Activated T-cell treated with anti-CD3 and anti-CD28 coated beads for 4 hours (primary cell): ENCODE measurements at places on chromosomes 3 and 15.

- DNase-seq = no peak
Observed at GRCh38 chr3:33030802-33031201, 66.1 kb downstream of the GLB1 start.

DNA sequence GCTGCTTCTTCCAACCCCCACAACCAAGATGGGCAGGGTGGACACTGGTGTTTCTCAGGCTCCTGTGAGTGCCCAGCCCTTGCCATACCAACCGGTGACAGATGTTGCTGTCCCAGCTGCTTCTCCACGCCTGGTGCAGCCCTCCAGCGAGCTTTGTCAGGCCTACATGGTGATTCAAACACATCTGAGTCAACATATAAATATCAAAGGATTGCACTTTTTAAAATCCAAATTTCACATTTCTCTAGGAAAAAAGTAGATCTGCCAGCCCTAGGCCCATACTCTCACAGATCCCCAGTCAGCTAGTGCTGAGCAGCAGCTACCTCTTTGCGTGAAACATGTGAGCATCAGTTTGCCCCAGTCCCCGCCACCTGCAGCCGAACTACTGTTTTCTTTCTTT lies 52.7 kb downstream of the RPN1 start:
- DNase-seq = no peak

GRCh38 chr3:153250446-153250845 lies 88.4 kb downstream of the RAP2B start:
- DNase-seq = no peak

DNA sequence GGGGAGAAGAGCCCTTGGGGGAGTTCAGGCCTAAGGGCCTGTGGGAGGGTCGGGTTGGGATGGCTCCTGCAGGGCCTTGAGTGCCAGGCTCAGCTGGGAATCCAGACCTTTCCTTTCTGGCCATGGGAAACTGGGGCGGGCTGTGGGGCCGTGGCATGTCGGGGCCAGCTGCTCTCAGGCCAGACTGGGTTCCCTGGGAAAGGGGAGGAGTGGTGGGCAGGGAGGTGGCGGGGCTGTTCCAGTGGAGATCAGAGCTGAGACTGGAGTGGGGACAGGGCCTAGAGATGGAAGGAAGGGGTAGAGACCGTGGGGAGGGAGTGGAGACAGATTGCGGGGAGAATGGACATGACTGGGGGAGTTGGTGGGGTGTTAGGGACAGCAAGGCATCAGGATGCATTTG lies 20.3 kb downstream of the FBLN2 start:
- no peak for DNase-seq

GRCh38 chr3:10332481-10333348 lies 11.8 kb upstream of the SEC13 start:
- DNase-seq = no peak

GRCh38 chr3:107446706-107447105 lies 69.5 kb downstream of the CCDC54 start:
- DNase-seq = no peak

DNA sequence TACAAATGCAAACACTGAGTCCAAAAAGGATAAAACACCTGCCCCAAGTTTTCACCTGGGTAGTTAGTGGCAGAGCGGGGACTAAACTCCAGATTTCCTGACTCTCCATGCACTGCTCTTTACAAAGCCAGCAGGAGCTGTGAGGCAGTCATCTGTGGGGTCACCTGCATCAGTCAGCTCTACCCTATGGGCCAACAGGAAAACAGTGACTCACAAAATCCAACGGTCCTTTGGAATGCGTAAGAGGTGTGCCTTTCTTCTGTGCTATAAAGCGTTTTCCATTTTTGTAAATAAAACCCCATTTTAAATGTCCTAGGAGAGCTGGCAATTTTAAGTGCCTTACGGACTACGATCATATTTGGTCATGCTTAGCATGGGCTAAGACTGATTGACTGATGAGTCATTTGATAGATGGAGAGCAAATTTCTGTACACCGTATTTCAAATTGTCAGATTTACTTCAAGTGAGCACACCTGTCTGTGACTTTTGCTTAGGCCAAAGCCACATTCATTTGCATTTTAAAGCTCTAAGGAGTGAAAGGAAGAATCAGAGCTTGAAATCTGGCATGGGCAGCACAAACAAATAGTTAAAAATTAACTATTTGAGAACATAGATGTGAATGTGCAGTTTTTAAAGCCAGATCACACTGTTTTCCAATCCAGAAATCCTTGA lies 4.4 kb upstream of the COL8A1 start:
- no peak for DNase-seq

- no peak for DNase-seq
Observed at GRCh38 chr3:17030956-17031652, 146.3 kb downstream of the PLCL2 start.

GRCh38 chr3:88220126-88220525 lies 70.4 kb downstream of the C3orf38 start:
- no peak for DNase-seq

- DNase-seq = no peak
Observed at GRCh38 chr3:149975919-149976318, 5.2 kb upstream of the PFN2 start.

DNA sequence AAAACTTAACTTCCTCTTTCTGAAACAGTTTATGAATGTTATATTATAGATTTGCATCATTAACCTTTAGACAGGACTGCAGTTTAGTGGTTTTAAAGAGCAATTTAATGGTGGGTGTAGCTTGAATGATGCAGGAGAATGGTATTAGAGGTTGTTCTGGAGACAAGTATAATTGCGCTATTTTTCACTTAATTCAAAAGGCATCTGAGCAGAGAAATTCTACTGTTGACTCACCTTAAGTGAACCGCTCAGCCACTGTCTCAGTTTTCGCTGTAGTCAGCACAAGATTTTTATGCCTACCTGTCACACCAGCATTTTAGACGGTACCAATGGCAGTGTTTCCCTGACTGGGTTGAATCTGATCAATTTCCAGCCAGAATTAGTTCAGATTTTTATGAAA lies 348.8 kb upstream of the DCBLD2 start:
- no peak for DNase-seq

DNA sequence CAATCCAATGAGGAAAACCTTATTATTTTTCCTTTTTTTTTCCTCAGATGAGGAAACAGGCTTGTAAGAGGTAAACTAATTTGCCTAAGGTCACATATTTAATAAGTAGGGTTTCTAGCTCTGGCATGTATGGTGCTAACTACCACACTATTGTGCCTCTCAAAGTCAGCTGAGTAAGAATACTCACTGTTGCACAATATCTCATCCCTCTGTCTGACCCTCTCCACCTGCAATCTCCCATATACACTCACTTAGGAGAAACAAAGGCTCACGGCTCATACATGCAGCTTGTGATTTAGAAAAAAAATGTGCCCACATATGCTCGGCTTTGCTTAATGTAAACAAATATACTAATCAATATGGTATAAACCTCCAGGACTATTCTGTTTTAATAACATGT lies 10.4 kb upstream of the ARIH1 start:
- DNase-seq = no peak

DNA sequence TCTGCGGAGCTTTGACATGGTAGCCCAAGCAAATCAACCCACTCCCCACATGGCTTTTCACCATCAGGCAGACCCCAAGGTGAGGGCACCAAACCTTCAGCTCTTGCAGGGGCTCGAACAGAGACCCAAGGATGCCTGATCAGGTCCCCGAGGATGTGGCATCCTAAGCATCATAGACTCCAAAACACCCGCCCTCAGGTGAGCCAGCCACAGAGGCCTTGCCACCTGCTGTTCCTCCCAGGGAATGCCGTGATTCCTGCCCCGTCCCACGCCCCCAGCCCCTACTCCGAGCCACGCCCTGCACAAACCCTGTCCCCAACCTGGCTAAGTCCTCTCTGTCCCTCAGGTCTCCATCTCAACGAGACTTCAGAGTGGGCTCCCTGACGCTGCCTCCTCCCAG lies 34.7 kb upstream of the SLC41A3 start:
- DNase-seq = no peak

- no peak for DNase-seq
Observed at GRCh38 chr3:5304188-5304587, 116.7 kb downstream of the EDEM1 start.

- DNase-seq = no peak
Observed at GRCh38 chr15:45790325-45790943, 155.6 kb downstream of the SQOR start.

- DNase-seq = no peak
Observed at GRCh38 chr3:195095704-195096036, 175.3 kb downstream of the XXYLT1 start.

DNA sequence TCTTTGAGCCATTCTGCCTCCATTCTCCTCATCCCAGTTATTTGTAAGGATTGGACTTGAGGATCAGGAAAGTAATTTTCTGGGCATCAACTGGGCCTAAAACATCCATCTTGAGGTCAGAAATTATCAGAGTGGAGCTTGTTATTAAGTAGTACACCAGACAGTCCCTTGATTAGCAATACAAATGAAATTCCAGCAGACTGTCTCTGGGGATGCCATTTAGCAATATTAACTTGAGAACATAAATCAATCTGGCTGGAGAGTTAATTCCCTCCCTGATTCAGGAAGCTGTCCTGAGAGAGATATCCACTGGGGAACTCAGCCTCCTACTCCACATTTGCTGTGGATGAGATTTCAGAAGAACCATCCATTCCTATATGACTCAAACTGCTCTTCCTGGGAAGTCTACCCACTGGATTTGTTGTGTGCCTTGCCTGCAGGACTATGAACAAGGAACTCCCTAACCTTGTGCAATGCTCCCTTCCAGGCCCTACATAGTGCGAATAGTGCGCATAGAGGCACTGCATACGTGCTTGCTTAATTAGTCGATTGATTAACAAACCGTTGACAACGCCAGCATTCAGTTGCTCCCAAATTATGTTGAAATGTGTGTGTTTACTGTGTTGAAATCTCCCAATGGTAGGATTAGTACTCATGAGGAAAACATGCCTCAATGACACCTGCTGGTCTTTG lies 36.1 kb upstream of the MTMR14 start:
- DNase-seq = no peak

- DNase-seq = no peak
Observed at GRCh38 chr3:192239956-192240355, 487.4 kb downstream of the FGF12 start.

GRCh38 chr3:183123891-183124290 lies 24.6 kb upstream of the MCCC1 start:
- DNase-seq = no peak

DNA sequence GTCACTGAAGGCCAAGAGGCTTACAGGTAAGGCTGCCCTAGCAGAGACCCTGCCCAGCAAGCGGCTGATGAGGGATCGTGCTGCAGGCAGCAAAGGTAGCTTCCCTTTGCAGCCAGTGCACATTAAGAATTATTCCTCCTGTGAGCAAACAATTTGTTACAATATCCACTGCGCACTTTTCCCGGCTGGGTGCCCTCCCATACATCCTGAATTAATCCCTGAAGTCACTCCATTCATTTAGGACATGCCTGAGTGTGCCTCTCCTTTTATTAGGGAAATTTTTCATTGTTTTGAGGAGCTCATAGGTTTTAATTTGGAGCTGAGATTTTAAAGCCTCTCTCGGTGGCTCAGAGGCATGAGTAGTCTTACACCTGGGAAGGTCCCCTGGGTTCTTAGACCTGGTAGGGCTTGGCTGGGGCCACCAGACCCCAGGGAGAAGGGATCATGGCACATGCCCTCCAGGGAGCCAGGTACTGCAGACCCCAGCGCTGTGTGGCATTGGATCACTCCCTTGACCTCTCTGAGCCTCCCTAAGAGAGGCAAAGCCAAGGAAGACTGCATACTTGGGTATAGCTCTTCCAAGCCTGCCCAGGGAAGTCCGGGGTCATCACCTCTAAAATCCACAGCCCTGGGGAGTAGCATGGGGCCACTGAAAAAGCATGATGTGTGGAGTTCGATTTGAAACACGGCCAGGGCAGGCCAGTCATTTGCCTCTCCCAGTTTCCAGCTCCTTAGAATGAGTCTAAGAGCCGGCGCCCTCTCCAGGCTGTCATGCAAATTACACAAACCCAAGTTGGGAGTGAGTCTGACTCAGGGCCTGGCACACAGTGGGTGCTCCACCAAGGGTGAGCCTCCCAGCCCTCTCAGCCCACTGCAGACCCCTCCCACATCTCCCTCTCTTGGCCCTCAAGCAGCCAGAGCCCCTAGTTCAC lies 151.9 kb upstream of the LINGO1 start:
- DNase-seq = no peak

GRCh38 chr15:49977306-49977705 lies 141.7 kb downstream of the ATP8B4 start:
- DNase-seq = no peak

DNA sequence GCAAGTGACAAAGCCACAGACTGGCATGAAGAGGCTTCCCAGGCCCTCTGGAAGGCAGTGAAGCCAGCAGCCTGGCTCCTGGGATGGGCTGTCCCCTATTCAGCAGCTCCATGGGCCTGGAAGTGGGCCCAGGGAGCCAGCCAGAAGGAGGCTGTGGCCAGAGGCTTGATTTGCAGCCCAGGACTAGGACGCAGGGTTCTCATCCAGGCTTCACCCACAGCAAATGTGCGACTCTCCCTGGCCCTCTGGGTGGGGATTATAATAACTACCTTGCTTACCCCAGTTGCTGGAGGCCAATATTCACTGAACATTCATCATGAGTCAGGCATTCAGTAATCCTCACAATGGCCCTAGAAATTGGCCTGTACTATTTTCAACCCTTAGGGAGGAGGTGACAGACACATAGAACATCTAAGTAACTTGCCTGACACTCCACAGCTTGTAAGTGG lies 24.6 kb upstream of the SRP14 start:
- no peak for DNase-seq

GRCh38 chr3:13110678-13111116 lies 37.5 kb upstream of the IQSEC1 start:
- DNase-seq = no peak

GRCh38 chr15:97729270-97729669 lies 231.2 kb upstream of the ARRDC4 start:
- DNase-seq = no peak

DNA sequence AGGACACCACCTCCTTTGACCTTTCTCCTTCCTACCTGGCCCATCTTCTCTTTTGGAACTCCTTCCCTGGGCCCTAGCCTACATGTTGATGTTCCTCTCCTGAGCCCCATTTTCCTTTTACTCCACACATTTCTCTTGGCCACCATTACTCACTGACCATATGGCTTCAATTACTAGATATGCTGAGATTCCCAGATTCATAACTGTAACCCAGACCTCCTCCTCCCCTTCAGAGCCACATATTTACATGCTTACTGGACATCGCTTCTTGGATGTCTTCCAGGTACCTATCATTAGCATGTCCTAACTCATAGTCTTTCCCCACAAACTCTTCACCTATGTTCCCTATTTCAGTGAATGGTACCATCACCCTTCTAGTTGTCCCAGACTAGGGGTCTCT lies 24.4 kb upstream of the TRIM59 start:
- no peak for DNase-seq

DNA sequence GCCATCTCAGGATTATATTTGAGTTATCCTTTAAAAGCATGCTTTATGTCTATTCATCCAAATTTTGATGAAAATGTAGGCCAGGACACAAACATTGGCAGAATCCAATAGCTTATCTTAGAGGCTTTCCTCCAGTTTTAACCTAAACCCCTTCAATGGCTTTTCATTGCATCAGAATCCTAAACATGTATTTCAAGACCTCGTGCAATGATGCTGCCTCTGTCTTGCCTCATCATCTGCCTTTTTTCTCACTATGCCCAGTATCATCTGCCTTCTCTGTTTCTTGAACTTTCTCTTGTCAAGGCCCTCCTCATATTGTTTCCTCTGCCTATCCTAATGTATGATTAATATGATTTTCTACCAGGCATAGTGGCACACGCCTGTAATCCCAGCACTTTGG lies 76.1 kb upstream of the MAP4 start:
- DNase-seq = no peak

- DNase-seq = no peak
Observed at GRCh38 chr15:91228890-91229289, 128.8 kb downstream of the SV2B start.
